ENCODE measurements at places on chromosomes 4 and X.

DNA sequence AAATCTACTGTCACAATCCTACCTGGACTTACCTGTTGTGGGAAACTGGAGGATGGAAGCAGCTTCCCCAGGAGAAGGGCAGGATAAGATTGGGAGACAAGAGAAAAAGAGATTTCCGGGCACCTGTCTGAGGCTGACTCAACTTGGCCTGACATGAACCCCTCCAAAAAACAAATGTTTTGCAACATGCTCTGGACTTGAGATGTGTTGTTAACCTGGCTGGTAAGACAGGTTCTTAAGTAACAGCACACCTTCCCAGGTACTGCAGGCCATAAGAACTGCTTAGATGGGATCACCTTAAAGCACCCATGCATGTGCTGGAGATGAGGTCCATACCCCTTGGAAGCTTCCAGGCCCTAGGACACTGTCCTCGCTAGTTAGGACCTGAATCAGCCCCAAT is 4.4 kb upstream of the SMIM43 start:
- DNase-seq = no peak

GRCh38 chr4:173185847-173186510 is 17.4 kb downstream of the GALNT7 start:
- no peak for DNase-seq

- no peak for DNase-seq
These were observed 9.8 kb upstream of the BCOR start for GRCh38 chrX:40107291-40108161.

- DNase-seq = no peak
These were observed 1.4 kb downstream of the ELOVL6 start for GRCh38 chr4:110196871-110197528.

DNA sequence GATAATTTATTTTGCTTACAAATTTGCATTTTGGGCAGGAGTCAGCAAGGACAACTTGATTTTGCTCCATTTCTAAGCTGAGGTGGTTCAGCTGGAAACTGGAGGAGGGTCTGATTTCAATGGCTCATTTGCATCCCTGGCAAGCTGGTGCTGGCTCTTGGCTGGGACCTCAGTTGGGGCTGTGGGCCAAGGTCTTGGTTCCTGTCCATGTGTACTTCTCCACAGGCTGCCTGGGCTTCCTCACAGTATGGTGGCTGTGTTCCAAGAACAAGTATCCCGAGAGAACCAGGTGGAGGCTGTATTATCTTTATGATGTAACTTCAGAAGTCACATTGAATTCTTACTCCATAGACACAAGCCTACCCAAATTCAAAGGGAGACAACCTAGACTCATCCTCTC is 77.0 kb upstream of the STX18 start:
- no peak for DNase-seq

DNA sequence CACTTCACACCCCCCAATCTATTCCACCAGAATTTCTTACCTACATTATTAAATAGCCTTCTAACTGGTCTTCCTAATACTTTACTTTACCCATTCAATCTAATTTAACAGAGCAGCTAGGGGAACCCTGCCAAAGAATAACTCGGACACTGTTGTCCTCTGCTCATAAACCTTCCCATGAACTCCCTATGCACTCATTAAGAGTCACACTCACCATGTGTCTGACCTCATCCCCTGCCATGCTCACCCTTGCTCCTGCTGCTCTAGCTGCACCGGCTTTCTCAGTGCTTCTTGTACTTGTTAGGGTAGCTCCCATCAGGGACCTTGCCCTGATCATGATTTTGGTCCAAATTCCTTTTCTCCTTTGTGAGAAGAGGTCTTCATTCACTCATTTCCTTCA is 54.6 kb upstream of the GUCY1A1 start:
- no peak for DNase-seq

DNA sequence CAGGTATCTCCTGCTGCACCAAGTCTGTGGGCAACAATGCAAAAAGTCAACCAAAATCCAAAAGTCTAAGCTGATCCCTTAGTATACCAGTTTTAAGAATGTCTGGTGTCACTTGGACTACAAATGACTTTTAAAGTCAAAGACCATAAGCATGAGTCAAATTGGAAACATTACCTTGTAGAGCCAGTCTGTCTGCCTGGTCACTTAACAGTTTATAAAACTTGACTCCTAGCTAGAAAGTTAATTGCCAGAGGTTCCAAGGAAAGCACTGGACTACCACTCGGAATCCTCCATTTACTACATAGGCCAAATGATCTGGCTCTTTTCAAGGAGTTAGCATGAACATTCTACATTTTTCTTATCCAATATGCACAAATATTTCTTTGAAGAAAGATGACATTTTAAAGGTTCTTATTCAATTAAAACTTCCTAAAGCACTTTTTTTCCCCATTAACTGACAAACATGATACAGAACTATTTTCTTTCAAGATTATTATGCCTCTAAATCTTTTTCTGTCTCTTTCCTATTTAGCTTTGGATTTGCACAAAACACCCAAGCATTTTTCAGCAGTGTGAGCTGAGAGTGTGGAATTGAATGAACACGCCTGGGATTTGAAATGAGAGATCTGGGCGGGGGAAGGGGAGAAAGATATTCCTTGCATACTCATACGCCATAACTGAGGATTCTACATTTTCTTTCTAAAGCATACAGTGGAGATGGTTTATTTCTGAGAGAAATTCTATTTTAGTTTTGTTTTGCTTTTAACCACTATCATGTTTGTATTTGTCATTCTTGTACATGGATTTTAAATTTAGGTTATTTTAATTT is 188.4 kb downstream of the SHROOM3 start:
- no peak for DNase-seq

GRCh38 chr4:771464-771863 is 54.5 kb downstream of the CPLX1 start:
- no peak for DNase-seq

GRCh38 chrX:13345037-13345436 is 25.2 kb upstream of the ATXN3L start:
- DNase-seq = no peak

DNA sequence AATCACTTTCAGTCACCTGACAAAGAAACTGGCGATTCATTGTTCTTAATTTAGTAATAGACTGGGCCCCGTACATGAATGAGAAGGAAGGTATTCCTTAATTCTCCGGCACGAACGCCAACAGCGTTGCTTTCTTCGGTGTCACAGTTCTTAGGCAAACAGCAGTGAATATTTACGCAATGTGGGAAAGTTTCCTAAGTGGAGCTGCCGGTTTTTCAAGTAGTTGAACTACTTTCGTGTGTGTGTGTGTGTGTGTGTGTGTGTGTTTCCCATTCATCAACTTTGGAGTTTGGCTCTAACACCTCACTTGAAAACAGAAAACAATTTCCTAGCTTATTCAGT is 651 bp downstream of the NXT2 start:
- no peak for DNase-seq

- DNase-seq = no peak
These were observed 14.8 kb upstream of the SPON2 start for GRCh38 chr4:1187182-1187581.

DNA sequence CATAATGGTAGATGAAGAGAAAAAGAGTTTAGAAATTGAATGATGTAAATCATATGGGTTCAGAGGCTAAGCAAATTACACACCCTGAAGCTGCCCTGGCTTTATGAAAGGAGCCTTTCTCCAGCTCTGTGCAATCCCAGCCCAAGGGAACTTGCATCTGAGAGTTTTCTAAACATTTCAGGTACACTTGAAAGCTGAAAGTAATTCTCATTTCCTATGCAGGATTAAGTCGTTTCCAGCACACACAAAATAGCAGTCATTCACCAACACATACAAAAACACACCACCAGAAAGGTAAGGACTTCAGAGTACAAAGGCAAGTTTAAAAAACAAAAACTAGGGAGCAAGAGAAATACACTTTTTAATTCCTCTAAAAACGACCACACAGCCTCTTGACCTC is 1.7 kb downstream of the PDGFC start:
- DNase-seq = no peak

DNA sequence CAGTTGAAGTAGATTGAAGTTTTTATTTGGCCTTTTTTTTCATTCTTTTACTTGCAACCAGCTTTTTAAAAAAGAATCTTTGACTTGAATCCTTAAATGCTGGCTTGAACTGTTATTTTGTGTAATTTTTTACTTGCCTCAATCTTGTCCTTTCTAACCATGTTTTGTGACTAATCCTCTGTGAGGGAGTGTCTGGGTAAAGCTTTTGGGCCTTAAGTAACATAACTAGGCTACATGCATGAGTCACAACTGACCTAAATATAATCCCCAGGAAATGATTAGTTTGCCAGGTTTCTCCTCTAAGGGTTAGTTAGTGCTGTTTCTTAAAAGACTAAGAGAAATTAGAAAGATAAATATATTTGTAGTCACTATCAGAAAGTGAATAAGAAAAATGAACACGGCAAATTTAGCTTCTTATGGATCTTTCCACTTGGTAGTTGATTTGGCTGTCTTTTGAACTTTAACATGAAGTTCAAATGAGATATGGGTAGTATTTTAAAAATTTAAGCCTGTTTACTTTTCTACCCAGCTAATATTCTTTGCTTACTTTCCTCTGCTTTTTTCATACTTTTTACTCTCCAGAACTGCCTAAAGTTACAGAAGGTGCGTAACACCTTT is 13.0 kb downstream of the EXOC1 start:
- DNase-seq = no peak

DNA sequence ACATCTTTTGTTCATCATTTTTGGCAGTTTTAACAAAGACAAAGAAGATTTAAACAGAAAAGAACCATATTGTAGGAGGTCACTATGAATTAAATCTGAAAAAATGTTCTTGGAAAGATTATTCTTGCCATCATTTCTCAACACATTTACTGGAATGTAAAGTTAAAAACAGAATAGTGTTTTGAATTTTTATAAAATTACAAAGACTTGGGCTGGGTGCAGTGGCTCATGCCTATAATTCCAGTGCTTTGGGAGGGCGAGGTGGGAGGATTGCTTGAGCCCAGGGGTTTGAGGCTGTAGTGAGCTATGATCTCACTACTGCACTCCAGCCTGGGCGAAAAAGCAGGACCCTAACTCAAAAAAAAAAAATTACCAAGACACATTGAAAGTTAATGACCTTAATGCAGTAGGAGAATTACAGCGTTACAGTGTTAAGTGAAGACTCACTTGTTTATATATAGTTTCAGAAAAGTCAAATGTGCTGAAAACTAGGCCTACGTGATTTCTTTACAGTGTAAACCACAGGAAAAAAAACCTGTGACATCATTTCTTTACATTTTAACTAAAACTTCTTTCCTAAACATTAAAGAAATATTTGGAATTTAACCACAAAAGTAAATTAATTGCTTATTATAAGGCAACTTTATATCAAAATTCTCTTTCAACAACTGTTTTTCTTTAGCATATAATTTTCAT is 7.9 kb downstream of the FAM13A start:
- no peak for DNase-seq

DNA sequence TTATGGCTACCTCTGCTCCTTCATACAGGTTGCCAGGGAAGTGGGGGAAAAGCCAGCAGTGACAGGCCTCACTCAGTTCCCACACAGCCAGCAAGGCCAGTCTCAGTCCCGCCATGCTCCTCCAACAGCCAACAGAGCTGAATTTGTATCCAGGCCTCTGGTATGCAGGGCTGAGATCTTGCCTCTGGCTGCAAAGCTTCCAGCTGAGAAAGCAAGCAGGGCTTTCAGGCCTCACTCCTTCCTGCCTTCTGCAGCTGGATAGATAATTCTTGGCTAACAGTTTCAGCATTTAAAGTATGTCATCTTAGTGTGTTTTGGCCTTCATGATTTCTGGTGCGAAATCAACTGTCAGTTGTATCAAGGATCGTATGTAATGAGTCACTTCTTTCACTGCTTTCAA is 103.6 kb downstream of the GNL3L start:
- no peak for DNase-seq

DNA sequence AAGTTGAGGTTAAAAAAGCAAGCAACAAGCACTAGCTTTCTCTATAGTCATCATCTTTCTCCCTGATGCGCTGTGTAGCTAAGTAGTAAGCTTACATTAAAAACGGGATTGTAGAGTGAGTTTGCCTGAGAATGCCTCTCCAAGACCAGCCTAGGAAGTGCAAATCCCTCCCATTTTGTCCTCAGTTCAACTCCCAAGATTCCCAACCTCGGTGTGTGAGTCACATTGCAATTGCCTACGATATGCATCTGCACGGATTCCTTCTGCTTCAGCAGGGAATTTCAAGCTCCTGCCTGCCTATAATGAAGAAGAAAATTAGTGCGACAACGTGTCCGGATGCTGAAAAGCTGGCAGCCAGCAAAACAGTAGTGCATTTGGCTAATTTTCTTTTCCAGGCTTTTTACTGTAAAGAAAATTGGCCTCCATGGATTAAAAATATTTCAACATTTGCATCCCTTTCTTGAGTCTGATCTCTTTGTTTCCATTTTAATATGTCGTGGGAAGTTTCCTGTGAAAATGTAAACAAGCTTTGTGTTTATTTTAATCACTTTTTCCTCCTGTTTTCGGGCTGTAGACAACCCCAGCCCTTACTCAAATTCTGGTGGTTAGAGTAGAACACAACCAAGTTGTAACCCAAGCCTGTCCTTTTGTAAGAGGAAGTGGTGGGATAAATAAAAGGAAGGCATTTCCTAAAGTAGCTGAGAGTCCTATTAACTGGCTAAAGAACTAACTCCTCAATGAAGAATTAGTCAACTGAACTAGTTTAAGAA is 58.4 kb upstream of the TET2 start:
- no peak for DNase-seq

GRCh38 chrX:3514996-3515395 is 168.5 kb upstream of the MXRA5 start:
- DNase-seq = no peak

DNA sequence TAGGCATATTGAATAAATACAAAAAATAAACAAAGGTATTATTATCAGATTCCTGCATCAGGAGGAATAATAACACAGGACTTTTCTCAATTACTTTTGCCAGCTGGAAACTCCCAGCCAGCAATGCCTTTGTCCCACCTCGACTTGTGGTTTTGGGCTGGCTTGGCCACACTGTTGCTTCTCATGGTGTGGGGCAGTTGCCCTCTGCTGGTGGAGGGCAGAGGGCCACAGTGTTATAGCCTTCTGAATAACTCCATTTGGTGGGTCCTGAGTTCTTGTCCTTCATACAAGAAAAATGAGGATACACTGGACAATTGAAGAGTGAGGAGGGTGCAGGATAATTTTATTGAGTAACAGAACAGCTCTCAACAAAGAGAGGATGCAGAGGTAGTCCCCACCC is 1206.0 kb upstream of the ADGRL3 start:
- DNase-seq = no peak

DNA sequence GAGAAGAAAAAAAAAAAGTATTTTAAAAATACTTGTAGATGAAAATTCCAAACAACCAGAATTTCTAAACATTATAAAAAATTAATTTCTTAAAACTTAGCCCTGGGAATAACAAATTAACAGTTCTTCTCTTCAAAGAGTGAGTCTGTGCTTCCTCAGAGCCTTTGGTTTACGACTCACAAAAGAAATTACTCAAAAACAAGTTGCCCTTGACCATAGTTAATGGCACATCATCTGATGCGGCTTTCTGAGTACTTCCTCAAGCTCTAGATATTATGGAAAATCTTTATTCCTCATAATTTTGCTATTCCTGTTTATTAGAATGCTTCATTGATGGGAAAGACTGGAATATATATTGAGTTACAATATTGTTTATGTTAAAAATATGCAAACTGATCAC is 23.7 kb downstream of the TAPT1 start:
- no peak for DNase-seq

All from stimulated activated CD8-positive, alpha-beta memory T cell treated with anti-CD3 and anti-CD28 coated beads, Interleukin-7, amount 100 ng/mL, for 1 hour (primary cell).